NCI-H1436 (cell line): ENCODE measurements at places on chromosomes 12 and 14.

DNA sequence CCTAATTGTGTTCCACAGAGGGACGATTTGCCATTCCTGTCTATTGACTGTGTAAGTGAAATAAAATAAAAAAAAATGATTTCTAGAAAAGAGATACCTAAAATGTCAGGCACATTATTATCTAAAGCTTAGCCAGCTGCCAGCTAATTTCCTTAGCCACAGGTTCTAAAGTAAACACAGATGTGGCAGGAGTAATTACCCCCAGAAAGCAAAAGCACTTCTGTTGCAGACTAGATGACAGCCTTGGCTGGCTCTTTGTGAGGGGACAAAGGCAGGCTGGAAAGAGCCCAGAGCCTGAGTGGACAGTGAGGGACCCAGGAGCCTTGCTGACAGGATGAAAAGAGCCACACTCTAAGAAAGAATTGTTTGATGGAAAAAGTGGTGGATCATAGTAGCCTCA is 418.1 kb downstream of the LRIG3 start:
- peak; percentile 81 for DNase-seq

DNA sequence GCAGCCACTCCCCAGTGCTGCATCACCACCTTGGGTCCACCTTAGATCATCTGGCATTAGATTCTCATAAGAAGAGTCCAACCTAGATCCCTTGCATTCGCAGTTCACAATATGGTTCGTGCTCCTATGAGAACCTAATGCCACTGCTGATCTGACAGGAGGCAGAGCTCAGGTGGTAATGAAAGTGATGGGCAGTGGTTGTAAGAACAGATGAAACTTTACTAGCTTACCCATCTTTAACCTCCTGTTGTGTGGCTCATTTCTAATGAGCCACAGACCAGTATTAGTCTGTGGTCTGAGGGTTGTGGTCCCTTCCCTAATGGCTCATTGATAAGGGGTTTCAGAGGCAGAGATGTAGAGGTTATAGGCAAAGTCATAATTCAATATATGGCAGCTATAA is 615.9 kb upstream of the MIS18BP1 start:
- DNase-seq = no peak

DNA sequence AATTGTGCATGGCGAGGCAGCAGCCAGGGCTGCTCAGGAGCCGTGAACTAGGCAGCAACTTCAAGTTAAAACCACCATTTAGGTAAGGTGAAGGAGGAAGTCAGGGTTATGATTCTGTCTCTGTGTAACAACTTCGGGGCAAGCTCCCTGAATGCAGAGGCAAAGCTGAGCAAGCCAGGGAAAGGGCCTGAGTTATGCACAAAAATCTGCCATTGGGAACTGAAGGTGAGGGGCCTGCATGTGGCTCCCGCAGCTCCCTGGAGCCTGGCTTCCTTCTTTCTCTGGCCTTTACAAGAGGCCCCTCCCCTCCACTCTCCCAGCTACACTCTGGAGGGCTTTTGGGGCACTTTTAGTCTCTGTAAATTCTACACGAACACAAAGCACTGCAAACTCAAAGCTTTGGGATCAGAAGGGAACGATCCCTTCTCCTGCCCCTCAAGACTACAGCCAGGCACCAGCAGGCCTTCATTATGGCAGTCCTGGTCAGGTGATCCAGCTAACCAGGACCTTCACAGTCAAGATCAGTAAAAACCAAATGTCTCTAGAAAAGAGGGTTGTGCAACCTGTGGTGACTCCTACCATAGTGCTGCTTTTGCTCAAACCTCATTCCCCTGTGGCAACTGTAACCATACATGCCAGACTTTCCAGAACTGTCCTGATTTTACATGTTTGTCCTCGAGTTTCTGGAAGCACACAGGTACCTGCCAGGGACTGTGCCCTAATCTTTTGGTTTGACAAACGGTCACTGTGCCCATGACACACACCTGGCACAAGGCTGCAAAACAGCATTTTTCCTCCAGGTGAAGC is 67.2 kb upstream of the PTGR2 start:
- no peak for DNase-seq

DNA sequence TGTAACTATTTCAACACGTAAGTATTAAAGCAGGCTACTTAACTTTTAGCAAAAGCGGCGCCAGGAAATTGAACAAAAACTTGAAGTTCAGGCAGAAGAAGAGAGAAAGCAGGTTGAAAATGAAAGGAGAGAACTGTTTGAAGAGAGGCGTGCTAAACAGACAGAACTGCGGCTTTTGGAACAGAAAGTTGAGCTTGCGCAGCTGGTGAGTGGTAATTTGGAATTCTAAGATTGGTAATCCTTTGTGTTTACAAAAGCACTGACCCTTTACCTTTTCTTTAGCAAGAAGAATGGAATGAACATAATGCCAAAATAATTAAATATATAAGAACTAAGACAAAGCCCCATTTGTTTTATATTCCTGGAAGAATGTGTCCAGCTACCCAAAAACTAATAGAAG is 4.0 kb downstream of the PNN start:
- no peak for DNase-seq

GRCh38 chr14:58912799-58913432 is 275.2 kb downstream of the DACT1 start:
- no peak for DNase-seq

DNA sequence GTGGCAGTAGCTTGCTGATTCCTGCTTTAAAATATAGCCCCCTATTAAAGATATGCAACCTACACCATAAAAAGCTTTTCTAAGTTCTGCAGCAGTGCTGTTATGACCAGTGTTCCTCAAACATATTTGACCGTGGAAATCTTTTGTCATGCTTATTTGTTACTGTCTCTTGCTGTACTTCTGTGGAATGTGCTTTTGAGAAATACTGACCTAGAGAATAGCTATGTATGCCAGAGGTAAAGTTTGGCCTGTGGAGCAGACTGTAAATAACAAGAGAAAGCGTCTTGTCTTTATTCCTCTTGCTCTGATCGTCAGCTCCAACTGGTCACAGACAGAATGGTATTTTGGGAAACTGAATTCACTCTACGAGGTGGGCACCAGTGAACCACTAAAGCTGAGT is 239.0 kb downstream of the FBXL14 start:
- DNase-seq = no peak

- DNase-seq = no peak
These were observed 18.0 kb downstream of the ACACB start for GRCh38 chr12:109134186-109134917.

DNA sequence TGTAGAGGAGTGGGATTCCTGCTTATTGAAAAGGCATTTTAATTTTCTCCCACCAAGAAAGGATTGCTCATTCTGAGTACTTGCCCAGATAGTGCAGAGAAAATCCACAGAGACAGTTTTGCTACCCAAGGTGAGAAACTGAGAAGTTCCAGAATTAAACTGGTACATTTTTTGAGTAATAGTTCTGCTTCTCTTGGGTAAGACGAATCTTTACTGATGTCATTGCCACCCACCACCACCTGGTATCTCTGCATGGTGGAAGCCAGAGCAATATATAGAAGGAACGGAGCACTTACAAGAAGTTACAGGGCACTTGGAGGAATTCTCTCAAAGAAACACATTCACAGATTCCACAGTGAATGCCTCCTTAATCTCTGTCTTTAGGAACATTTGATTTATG is 20.7 kb upstream of the FRMD6 start:
- no peak for DNase-seq

GRCh38 chr12:66537876-66538275 is 141.0 kb downstream of the GRIP1 start:
- DNase-seq = no peak

DNA sequence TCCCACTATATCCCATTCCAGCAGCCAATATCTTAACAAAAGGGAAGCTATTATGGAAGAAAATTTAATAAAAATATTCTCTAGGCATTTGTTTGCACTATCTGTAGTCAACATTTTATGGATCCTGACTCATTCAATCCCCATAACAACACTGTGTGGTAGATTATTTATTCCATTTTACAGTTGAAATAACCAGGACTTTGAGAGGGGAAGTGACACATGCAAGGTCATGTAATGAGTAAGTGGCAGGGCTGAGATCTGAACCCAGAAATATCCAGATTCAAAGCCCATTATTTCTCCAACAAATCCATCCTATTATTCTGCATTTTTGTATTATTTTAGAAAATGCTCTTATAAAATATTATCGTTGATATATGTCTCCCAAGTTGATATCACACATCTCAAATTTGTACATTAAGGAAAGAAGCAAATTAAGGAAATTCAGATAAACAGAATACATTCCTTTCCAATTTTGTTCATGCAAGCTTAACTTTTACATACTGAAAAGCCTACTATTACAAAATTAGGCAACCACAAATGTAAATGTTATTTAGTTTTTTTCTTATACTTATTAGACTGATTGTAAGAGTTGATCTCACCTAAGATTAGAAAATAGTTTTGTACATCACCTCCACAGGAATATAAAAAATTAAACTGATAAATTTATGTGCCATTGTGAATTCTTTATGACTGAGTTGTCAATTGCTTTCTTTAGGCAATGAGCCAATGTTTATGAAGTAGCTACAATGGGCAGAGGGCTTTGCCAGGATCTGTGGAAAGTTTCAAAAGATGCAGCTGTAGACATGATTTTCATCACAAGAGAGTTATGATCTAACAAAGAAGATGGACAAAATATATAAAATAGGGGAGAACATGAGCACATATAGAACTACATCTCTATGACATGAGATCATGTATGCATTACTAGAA is 55.1 kb upstream of the E2F7 start:
- no peak for DNase-seq

DNA sequence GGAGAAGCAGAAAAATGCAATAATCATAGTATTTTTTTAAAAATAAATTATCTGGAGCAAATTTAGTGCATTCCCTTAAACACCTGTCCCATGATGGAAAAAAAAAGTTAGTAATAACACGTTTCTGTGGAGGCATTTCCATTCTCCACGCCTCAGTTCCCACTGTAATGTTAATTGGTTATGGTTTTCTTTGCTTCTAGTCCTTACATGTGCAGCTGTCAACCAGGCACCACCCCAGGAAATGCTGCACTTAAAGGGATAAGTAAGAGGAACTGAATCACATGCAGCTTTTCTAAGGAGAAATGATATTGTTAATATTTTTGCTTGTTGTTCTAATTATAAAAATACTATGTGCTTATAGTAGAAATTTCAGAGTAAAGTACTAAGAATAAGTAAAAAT is 240.3 kb downstream of the ZFP36L1 start:
- DNase-seq = no peak

GRCh38 chr12:48414021-48414420 is 58.3 kb upstream of the ANP32D start:
- no peak for DNase-seq

DNA sequence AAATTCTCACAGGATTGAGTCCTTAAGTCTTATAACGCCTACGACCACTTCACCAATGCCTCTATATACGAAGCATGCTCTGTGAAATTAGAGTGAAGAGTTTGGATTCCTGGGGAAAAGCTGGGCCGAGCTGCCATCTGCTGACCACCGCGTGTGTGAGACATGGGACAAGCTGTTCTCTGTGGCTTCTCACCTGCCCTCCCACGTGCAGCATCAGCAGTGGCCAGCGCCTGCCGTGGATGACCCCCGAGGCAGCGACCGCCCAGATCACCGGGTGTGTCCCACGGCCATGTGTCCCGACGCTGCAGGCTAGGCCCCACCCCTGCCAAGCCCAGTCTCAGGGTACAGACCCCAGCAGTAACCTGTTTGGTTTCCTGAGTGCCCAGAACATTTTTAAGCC is 21.6 kb upstream of the GOLGA3 start:
- DNase-seq = no peak

- no peak for DNase-seq
These were observed 216.2 kb downstream of the APAF1 start for GRCh38 chr12:98861251-98861650.

GRCh38 chr12:84619053-84619571 is 293.5 kb downstream of the SLC6A15 start:
- DNase-seq = no peak

DNA sequence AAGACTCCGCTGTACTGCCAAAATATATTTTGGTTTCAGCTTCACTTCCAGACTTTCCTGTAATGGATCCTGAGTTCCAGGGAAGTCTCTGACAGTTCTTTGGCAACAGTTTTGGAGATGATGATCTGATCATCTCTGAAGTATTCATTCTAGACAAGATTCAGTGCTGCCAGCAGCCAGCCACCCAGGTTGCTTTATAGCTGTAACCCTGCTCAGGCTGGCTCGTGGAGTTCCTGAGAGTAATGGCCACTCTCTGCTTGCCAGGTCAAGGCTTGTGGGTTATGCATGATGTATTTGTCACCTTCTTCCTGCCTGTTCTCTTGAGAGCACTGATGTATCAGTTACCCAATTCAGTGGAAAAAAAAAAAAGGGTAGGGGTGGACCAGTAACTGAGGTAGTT is 124.3 kb downstream of the PPHLN1 start:
- DNase-seq = no peak

GRCh38 chr12:86445356-86445755 is 189.2 kb upstream of the MGAT4C start:
- DNase-seq = no peak

- no peak for DNase-seq
These were observed 38.2 kb downstream of the NCKAP5L start for GRCh38 chr12:49789992-49790391.

DNA sequence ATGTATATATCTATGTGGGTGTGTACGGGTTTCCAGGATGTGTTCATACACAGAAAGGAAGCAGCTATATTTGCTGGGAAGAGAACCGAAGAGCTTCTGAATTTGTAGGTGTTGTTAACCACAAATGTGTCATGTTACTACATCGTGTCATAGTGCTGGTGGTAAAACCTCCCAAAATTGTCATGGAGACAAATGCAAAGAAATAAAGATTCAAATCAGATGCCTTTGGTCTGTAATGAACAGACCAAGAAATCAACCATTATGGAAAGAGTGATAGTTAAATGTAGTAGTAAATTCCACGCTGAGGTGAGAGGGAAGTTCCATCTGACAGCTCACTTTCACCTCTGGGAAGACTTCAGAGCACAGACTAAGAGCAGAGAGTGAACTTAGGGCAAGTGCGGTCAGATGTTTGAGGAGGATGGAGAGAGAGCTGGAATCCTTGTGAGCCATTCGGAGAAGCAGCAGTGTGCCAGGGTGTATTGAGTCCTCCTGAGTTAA is 487.5 kb downstream of the TMEM121 start:
- DNase-seq = no peak

GRCh38 chr12:26580619-26581018 is 252.4 kb downstream of the ITPR2 start:
- DNase-seq = no peak

DNA sequence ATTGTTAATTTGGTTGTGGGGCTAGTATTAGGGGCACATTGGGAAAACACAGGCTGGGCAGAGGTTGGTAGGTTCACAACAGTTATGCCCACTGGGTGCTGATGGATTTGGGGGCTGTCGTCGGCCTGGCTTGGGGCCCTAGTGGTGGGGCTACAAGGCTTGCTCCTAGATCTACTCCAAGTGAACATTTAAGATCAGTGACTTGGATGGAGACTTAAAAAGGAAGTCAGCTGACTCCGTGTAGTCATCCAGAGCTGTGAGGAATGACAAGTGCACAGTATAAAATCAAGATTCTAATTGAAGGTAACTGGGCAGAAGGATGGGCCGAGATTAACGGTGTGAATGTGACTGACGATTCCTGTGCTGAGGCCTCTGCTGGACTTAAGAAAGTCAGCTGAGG is 12.8 kb upstream of the NR4A1 start:
- no peak for DNase-seq

GRCh38 chr12:15540469-15540872 is 218.2 kb downstream of the PTPRO start:
- no peak for DNase-seq
